Coronary artery (tissue), 2 donors: ENCODE measurements at places on chromosomes 11 and 22.

DNA sequence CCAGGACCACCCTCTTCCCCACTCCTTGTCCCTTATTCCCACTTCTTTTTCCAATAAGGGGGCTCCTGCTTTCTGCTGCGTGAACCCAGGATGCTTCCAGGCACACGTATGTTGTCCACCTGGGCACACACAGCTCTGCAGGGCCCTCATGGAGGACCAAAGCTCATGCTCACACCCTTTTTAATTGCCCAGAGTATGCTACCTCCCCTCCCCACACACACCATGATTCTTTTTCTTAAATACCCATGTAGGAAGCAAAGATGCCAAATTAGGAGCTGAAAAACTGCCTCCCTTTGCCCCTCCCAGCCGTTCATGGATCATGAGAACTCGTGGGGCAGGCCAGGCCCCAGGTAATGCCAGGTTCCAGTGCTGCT is 5.1 kb downstream of the NECTIN1 start:
- no peak for DNase-seq

DNA sequence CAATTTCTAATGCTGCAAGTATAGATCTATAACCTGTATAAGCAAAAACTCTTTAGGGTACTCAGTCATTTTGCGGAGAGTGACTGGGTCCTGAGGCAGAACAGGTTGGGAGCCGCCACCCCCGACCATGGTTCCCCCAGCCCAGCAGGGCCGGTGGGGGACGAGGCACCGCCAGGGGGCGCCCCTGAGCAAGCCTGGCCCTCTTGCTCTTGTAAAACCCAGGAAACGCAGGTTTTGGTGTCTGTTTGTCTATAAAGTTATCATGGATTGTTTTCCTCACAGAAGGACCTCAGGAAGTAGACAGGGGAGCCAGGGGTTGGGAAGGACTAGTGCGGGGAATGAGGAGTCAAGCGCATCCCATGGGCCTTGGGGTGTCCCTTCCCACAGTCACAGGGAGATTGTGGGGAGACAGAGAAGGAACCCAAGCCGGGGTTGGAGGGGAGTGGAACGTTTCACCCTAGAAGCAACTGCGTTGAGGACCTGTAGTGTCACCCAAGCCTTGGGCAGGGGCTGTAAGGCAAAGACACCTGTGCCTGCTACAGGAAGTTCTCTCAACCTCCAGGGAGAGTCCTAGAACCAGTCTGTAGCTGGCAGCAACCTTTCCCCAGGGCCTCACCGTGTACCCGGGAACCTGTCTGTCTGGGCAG is 26.4 kb downstream of the KCTD17 start:
- DNase-seq, result no peak

GRCh38 chr22:42298746-42299145 is 28.3 kb upstream of the TCF20 start:
- no peak for DNase-seq

DNA sequence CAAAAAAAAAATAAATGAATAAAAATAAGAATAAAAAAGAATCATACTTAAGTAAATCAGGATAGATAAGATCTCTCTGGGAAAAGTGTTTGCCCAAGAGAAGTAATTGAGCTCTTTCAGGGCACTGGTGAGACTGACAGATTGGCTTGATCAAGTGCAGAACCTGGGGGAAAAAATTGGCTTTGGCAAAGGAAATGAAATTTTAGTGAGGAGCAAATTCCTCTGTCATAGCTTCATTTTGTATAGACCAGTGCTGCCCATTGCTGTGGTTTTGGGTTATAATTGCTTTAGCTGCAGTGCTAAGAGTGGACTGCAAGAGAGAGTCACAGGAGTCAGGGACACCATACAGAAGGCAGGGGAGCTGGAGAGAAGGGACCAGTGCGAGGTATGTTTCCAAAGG is 35.7 kb downstream of the SFI1 start:
- no peak for DNase-seq

DNA sequence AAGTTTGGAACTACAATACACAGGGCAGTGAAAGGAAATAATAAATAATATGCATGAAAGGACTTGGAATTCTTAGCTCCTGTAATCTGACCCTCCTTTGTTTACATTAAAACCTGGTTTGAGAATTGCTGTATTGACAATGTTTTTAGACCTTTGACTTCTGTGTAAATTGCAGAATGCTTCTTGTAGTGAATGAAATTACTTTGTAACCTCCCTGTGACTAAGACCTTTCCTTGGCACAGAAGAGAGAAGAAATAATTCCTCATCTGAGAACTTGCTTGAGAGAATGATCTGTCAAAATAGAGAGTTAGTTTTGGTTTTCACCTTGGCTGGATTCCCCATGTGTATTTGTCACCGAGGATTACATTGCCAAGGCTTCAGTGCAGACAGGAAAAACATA is 640.0 kb upstream of the ANO5 start:
- no peak for DNase-seq

DNA sequence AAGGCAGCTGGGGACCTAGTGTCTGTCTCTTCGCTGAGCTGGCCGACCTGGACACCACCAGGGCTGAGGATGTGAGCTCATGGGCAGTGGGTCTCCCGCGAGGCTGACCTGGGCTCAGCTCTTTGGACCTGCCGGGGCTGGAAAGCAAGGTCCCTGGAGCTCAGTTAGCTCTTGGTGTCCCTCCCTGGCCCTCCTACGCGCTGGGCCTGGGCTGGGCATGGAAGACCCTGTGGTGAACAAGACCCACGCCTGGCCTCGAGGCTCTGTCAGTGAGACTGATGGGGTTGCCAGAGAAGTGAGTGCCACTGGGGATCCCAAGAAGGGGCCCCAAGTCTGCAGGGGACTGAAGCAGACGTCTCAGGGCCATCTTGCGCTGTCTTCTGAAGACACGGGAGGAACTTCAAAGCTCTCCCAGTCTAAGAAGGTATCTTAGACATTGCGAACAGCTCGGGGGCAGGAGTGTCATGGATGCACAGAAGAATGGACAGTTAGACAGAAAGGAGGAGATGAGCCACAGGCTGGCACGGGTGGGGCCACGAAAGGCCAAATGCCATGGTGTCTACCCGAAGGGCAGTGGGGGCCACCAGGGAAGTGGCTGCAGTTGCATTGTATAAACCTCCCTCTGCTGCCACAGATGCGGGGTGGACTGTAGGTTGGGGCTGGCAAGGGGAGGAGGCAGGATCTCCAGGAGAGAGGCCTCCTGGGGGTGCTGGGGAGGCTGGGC is 31.2 kb downstream of the NFAM1 start:
- DNase-seq, result no peak

DNA sequence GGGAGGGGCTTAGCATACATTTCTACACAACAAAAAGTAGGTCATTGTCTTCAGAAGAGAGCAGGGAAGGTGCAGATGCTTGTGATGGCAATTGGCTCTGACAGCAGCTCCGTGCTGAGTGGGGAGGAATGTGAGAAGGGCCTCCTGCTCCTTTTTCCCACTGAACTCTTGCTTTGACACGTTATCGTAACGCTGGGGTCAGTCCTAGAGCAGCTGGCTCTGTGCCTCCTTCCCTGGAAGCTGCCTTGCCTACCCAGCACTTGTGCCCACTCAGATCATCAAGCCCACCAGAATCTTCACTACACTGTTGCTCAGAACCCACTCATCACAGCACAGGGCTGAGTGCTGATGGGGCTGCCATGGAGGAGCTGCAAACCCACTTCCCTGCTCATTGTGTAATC is 14.9 kb upstream of the NAV2 start:
- no peak for DNase-seq

DNA sequence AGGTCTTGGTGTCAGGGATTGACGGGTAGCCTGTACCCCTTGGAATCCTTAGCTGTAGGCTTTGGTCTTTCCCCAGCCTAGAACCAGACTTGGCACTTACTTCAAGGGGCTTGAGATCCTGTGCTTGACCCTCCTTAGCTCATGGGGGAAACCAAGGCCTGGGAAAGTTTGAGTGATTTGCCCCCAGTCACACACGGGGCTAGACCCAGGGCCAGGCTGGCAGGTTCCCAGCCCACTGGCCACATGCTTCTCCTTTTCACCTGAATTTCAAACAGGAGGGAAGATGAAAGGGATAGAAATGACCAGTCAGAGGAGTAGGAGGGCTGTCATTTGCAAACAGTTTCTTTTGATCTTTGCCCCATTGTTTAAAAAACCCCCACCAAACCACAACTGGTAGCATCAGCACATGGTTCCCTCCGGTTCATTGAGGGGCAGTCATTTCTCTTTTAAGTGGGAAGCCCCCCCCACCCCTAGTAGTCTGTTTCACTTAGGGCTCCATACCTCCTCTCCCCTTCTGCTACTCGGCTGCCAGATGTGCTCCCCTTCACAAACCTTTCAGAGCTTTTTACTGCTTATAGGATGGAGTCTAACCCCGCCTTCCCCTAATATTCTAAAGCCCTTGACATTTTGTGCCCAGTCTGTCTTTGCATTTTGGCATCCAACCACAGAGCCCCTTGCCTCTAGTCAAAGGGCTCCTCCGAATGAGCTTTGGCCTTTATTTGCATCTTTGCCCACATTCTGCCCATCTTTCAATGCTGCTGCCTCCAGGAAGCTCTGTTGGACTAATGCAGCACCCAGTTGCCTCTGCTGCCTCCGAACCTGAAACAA is 37.6 kb downstream of the ZNRF3 start:
- no peak for DNase-seq

DNA sequence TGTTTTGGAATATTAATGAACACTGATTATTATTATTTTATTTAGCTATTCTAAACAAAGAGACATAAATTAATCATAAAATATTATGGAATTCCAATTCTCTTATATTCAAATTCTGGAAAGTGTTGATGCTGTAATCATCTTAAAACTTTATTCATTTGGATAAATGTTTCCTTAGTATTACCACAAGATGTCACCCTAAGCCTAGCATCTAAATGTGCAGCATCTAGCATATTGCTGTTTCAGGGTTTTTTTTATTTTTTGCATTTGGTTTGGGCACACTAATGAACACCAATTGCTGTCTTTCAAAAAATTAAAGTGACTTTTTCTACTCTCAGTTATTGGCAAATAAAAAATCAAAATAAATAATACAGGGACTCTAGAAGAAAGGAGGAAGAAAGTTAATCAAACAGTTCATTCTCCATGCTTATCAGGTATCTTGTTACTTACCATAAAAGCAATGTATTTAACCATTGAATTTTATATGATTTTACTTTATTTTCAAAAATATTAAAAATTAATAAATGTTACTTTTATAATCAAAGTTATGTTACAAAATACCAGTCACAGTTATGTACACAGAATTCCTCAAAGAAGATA is 31.8 kb downstream of the DLG2 start:
- DNase-seq, result no peak

- no peak for DNase-seq
Observed at GRCh38 chr11:118410055-118410745, 8.8 kb downstream of the ATP5MG start.

- no peak for DNase-seq
Observed at GRCh38 chr11:119859684-119860083, 130.7 kb upstream of the NECTIN1 start.

DNA sequence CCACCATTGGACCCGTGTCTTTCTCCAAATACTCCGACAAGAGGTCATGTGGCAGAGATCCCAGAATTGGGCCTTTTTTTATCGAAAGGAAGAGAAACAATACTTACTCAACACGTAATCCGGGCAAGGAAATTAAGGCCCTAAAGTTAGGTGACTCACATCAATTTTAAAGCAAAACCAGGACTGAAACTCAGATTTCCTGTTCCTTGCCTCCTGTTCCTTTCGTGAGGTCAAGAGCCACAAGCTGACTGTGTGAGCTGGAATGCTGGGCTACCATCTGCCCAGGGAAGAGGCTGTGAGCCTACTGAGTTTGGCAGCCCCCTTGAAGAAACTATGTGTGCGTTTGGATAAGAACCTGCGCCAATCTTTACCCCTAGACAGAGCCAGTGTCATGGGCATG is 27.1 kb upstream of the MRGPRX2 start:
- DNase-seq, result no peak

DNA sequence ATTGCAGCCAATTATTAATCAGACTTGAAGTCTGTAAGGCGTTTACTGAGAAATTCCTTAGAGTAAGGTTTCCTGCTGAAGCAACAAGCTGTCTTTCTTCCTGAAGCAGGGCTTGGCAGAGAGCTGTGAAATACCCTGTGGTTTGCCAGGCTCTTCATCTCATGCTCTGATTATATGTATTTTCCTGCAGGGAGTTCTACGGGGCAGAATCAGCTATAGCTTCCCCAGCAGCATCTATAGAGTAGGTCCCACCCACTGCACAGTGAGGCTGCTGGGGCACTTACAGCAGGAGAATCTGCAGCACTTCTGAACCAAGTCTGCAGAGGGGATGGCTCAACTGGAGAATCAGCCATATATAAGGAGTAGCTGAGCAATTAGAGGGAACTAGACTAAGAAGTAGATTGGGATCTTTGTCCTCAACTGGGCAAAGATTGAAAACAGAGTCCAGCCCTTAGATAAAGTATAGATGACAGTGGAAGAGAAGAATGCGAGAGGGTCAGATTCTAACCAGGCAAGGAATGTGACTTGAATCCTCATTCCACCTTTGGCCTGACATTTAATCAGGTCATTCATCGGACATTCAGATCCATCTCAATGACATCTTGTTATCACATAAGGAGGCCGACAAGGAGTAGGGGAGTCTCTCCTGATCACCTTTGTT is 37.6 kb downstream of the CNTF start:
- DNase-seq, result no peak
